Stimulated activated CD4-positive, alpha-beta T cell treated with anti-CD3 and anti-CD28 coated beads, Interleukin-15, amount 100 ng/mL, for 1 hour (primary cell): ENCODE measurements at places on chromosomes 6 and 20.

DNA sequence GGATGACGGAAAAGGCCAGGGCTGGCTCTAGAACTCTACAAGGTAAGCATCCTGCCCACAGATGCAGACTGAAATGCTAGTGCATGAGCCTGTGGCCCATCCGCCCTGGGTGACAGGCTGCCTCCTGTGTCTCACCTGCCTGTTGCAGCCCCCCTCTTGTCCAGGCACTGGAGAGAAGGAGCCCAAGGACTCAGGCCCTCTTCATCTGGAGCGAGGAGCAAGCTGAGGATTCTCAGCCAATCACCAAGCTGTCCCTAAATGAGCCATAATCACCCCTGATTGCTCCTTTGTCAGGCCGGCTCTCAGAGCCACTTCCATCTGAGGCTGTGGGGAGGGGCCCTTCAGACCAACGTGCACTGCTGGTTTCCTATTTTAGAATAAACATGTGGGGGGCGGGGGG is 10.0 kb upstream of the SLC32A1 start:
- no peak for DNase-seq

- DNase-seq, result no peak
These were observed 140.7 kb downstream of the UBE3D start for GRCh38 chr6:82924799-82925535.

DNA sequence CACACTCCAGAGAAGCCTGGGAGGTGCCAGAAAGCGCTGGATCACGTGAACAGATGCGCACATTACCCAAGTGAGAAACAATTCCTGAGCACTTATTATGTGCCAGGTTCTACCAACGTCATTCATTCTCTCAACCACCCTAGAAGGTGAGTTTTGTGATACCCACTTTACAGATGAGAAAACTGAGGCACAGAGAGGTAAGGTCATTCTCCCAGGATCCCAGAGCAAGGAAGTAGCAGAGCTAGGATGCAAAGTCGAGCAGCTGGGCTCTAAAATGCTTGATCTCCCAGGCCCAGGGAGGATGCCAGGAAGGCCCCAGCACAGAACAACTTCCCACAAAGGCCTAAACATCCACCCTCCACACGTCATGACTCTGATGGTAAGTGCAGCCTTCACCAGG is 85.6 kb downstream of the PREX1 start:
- DNase-seq, result no peak

- DNase-seq, result no peak
These were observed 6.3 kb downstream of the MAPK14 start for GRCh38 chr6:36033935-36034334.

GRCh38 chr6:108268845-108269244 is 8.0 kb upstream of the SNX3 start:
- DNase-seq, result no peak
